Midbrain (tissue), 1 donor: ENCODE measurements at places on chromosomes 11 and 22.

DNA sequence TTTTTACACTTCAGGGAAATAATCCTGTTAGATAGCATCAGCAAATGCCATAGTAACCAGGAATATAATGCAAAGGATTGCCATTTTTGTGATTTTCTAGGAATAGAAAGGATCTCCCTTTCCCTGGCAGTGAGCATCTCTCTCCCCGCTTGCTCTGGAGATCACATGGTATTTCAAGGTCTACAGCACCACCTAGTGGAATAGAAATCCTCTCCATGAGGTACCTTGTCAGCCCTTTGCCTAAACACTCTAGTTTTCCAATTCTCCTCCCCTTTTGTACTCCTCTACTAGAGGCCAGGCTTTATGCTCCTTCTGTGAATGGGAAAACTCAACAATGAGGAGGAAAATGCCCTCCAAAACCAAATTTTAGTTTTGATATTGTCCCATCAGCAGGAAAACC, 78.4 kb downstream of the XRRA1 start:
- no peak for DNase-seq

GRCh38 chr11:130834886-130835285, 81.4 kb downstream of the SNX19 start:
- no peak for DNase-seq

DNA sequence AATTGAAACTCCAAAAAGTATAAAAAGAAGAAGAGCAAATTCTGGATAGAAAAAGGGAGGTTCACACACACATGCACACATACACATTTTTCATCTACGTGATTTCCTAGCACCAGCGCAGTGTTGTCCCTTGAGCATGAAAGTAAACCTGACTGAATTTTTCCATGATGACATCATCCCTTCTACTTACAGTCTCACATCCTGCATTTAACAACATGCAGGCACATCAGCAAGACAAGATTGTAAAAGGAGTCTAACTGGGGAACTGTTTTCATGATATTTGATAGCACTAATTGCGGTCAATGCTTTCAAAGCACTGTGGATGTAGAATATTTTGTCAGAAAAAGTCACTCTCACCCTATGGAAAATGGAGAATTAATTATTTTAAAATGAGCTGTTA, 36.6 kb downstream of the GAS2 start:
- DNase-seq, result no peak

DNA sequence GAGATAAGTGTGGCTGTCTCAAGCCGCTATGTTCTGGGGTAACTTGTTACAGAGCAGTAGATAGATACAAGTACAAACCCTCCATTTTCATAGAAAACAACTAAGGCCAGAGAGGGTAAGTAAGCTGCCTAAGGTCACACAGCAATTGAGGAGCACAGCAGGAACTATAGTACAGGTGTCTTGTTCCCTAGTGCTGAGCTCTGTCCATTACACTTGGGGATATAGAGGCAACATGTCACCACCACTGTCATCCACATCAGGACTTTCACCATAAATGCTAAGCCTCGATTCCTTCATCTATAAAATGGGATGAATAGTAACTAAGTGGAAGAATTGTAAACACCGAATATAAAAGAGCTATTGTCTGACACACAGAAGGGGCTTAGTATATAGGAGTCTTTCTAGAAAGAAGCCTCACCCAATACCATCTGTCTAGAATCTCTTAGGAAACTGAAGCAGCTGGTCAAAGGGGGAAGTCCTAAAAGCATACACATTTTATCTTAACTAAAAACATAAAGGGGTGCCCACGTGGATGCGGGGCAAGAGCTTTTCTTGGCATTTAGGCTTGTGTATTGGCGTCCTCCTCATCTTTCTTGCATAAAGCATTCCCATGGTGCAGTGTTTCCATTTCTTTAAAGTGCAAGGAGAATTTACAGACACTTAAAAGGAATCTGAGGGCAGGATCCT, 93.8 kb upstream of the ALX4 start:
- DNase-seq, result no peak

- no peak for DNase-seq
Observed at GRCh38 chr22:49281467-49282340, 546.0 kb downstream of the BRD1 start.

GRCh38 chr11:75474878-75475766, 42.1 kb upstream of the KLHL35 start:
- no peak for DNase-seq

DNA sequence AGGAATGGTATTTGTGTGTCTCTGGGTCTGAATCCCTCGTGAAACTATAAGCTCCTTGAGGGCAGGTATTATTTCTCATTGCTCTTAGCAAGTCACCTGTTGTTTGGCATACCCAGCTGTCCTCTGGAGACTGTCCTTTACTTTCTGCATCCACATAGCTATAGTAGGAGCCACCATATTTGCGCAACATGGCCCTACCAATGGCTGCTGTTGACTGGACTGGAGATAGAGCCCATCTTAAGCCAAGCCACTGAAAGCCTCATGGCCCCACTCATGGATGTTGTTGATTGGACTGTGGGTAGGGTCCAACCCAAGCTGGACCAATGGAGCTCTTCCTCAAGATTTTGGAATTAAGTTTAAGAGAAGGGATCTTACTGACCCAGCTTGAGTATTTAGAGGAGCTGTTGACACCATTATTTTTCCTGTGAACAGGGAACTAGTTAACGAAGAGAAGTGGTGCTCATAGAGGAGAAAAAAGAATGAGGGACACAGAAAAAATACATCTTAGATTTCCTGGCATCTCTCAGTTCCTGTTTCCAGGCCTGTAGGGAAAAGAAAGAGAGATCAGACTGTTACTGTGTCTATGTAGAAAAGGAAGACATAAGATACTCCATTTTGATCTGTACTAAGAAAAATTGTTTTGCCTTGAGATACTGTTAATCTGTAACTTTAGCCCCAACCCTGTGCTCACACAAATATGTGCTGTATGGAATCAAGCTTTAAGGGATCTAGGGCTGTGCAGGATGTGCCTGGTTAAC, 47.2 kb downstream of the LRRC74B start:
- DNase-seq, result no peak

- DNase-seq, result no peak
Observed at GRCh38 chr11:64720640-64721358, 2.2 kb downstream of the NRXN2 start.

GRCh38 chr11:12989428-12990161, 19.5 kb upstream of the RASSF10 start:
- no peak for DNase-seq

GRCh38 chr11:132361011-132361550, 990.7 kb downstream of the NTM start:
- no peak for DNase-seq

DNA sequence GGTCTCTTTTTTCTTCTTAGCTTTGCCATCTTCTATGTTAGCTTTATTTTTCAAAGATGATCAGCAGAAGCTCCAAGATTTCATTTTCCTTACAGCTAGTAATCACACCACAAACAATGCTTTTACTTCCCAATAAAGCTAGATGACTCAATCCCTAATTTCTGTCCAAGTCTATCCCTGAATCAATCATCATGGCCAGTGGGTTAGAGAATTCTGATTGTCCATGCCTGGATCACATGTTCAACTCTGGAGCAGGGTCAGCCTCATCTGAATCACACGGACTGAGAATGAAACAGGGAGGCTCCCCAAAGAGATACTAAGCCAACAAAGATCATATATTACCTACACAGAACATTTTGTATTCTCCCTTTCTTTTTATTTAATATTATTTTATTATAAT, 79.6 kb downstream of the BBOX1 start:
- no peak for DNase-seq

DNA sequence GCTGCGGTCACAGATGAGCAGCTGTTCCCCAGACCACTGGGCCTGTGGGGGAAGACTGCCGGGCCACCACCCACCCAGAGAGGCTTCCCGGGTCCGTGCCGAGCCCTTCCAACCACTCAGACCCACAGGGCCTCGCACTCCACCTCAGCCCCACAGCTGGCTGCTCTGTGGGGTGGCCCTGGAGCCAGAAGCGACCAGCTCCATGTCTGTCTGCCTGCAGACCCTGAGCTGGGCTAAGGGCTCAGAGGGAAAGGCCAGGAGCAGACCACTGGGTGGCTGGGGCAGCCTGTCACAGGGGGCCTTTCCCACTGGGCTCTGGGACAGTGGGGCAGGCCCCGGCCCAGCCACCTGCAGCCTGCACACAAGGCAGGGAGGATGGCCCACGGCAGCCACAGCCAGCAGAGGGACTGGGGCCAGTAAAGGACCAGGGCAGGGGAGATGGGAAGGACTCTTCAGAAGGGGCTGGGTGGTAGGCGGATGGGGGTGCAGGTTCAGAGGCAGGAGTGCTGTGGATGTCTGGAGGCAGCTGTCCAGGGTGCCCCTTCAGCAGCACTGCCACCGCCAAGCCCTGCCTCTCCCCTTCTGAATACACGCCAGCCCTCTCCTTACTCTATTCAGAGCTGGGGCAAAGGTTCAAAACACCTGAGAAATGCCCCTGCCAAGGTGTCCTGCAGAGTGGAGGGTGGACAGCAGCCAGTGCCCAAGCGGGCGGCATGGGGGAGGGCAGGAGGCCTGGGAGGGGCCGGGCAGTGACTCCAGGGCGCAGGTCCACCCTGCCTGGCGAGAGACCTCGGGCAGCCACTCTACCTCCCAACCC, 32.2 kb downstream of the GNB1L start:
- no peak for DNase-seq

DNA sequence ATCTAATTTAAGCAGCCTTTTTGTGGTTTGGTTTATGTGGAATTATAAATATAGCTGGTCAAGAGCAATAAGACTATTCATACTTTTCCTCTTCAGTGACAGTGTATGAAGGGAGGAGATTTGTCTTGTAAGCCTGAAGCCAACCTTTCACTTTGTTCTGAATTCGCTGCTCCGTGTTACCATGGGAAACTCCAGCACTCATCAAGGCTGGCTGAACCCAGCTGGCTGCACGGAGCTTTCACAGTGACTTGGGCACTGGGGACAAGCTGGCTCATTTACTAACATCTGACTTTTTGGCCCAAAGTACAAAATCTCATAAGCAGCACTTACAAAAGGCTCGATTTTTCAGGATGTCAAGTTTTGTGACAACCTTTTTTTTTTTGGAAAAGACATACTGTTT, 120.4 kb upstream of the GRIA4 start:
- peak; percentile 39 for DNase-seq

DNA sequence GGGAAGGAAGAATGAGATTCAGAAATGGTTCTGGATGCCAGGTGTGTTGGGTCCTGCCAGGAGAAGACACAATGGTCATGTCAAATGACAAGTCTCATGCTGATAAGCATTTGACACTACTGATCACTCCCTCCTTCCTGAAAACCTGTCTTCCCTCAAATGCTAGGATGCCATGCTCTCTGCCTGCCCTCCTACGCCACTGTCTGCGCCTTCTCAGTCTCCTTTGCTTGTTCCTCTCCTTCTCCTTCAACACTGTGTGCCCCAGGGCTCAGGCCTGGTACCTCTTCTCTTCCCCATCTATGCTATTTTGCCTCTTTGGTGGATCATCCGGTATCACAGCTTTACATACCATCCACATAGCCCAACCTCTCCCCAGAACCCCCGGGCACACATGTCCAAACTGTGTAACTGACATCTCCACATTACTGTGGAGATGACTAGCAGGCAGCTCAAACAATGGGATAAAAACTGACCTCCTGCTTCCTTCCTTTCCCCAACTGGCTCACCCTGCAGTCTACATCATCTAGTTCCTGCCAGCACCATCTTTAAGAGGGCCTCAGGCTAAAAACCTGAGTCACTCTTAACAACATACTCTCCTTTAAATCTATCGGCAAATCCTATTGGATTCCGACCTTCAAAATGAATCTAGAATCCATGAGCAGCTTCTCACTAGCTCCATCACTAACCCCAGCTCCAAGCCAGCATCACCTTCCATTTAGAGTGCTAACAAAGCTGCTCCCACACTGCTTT, 8.2 kb downstream of the AP1B1 start:
- no peak for DNase-seq

DNA sequence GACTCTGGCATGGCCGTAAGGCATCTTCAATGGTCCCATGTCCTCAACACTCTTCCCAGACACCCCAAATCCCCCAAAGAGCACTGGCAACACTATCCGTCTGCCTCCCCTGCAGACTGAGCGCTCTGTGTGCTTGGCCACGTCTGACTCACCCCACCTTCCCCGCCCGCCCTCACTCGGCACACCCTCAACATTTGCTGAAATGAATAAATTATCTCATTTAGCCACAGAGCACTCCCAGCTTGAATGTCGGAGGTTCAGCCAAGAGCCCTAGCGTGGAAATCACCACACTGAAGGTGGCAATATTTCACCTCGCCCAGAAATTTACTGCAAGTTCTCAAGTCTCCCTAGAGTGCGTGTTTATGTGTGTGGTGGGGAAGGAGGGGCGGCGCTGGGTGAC, 46.6 kb upstream of the TCF20 start:
- DNase-seq, result no peak

- no peak for DNase-seq
Observed at GRCh38 chr11:47338396-47339241, 13.9 kb downstream of the MYBPC3 start.

- DNase-seq, result no peak
Observed at GRCh38 chr11:13999704-14000103, 37.2 kb downstream of the SPON1 start.

GRCh38 chr22:43697894-43698293, 114.2 kb downstream of the EFCAB6 start:
- DNase-seq, result no peak

GRCh38 chr22:39253435-39254070, 8.8 kb upstream of the PDGFB start:
- DNase-seq, result no peak

- no peak for DNase-seq
Observed at GRCh38 chr11:65685981-65686380, 23.3 kb upstream of the RELA start.

DNA sequence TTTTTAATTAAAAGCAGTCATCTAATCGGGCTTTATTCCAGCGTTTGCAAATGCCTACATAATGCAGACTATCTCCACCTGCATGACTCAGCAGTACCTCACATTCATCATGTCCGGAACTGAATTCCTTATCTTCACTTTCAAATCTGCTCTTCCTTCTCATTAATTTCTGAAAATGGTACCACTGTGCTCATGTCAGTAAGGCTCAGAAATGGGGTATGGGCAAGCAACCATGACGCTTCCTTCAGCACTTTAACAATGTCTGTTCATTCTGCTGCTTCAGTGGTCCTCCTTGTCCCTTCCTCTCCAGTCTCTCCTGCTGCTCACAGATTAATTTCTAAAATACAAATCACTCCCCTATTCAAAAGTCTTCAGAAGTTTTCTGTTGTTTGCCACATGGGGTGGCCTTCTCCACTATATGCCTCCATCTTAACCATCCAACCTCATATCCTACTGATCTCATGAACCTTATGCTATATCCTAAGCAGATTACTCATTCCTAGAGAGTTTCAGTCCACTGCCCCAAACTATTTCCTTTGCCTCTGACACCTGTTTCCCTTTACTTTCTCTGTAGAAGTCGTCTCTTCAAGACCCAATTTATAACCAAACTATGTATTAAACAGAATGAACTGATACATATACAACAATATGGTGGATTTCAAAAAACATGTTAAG, 7.0 kb downstream of the GTF2H1 start:
- no peak for DNase-seq

DNA sequence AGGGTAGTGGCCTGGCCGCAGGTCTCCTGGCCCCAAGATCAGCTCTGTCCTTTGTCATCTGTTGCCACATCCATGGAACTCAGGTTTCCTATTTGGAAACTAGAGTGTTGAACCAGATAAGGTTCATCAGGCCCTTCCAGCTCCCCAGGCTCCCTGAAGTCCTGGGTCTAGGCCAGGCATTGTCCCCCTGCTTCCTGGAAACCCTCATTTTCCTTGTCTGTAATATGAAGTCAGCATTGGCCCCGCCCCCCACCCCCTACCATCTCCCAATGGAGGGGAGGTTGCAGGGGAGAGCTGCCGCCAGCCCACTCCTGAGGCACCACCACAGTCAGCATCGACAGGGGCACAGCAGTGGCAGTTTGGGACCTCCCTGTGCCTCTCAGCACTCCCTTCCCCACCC, 9.0 kb upstream of the MS4A10 start:
- no peak for DNase-seq
